ENCODE measurements at places on chromosomes 1 and 21.

GRCh38 chr1:44636688-44637598 is 37.3 kb downstream of the TMEM53 start:
- DNase-seq: no peak

GRCh38 chr1:172843444-172843843 is 184.5 kb downstream of the FASLG start:
- no peak for DNase-seq

GRCh38 chr1:188427642-188428041 is 1598.9 kb downstream of the PLA2G4A start:
- no peak for DNase-seq

- peak; percentile 68 for DNase-seq
These were observed 33.6 kb upstream of the GNG5 start for GRCh38 chr1:84539972-84540371.

DNA sequence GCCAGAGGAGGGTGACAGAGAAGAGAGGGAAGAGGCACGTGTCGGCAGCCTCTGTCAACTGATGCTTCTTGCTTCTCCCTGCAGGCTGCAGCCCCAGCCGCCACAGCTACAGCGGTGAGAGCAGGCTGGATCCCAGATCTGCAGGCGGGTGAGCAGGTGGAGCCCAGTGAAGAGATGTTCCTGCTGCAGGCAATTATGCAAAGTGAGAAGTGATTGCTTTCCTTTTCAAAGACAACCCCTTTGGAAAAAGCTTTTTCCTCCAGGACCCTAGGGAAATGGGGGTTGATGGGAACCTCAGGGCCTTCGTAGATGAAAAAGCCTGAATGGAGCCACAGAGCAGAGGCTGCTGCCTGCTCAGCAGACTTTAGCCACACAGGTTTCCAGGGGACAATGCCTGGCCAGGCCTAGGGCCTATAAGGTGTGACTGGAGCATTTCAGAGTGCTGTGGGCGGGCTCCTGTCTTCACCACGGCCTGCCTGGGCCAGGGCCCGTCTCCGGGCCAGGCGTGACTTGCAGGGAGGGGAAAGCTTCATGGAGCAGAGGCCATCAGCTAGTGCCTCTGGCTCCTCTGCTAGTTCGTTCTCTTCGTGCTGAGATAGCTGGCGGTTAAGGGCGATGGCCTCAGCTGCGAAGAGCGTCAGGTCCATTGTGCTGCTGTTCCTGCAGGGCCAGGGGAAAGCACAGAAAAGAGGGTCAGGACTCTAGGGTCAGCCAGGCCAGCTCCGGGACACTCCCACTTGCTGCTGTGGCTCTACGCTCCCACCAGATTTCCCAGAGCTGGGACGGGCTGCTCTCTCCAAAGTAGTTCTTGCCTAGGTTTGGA is 6.9 kb upstream of the KNCN start:
- no peak for DNase-seq

DNA sequence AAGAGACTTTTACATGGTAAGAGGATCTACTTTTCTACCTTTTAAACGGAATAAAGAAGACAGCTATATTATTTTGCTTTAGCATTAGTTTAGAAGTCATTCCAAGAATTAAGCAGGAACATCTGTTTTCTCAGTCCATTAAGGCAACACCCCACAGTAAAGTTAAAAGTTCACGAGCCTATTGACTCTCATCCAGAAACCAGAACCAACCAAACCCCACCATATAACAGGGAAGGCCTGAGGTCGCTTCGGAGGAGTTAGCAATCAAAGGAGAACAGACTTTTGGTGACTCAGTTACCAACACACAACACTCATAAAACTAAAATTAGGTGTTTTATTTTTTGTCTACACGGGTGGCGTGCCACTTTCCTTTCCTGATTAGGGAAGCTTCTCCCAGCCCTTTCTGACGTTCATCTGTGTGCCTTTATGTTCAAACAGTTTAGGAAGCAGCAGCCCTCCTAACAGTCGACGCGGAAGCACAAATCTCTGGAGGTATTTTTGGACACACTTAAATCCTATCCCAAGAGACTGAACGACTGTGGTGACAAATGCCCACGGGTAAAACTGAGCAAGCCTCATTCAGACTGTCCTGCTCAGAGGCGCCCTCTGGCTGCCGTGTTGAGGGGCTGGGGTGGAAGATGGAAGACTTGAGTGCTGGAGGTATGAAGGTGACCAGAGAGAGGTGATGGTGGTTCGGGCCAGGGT is 8.6 kb upstream of the PLA2G2C start:
- DNase-seq: no peak

DNA sequence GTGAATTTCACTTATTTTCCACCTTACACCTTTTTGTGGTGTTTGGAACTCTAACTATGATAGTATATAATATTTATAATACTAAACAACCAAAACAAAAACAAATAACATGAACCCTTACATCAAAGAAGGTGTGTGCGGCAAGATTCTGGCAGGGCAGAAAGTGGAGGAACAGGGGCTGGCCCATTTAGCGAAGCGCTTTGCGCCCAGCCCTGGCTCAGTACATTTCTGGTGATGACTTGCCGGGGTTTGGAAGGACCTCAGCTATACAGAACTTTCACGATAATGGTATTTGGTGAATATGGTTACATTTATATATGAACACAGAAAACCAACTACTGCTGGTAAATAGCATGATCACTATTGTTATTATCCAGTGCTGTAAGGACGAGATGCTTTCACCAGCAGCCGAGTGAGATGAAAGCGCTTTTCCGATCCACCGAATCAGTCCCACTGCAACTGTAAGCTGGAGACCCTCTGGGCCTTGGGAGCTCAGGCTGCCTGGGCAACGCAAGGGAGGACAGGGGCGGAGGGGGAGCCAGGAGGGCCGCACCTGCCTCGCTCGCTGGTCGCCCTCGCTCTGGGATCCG is 63.9 kb downstream of the CD247 start:
- DNase-seq: no peak

GRCh38 chr21:24076179-24076578 is 1531.1 kb downstream of the MRPL39 start:
- DNase-seq: no peak

GRCh38 chr1:164764333-164764732 is 205.3 kb downstream of the PBX1 start:
- no peak for DNase-seq

DNA sequence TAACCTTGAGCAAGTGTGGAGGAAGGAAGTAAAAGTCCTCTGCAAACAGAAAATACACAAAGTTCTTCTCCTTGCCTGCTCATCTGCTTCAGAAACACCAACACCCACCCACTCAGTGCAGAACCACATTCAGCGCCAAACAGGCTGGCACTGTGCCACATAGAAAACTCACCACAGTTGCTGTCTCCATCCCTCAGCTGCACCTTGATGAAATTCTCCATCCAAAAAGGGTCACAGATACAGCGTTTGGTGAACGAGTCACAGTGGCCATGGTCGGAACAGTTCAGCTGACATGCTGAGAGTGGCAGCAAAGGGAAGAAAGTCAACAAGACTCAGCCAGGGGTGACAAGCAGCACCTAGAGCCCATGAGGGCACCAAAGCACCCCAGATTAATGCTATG is 114.5 kb downstream of the KIAA0319L start:
- peak; percentile 56 for DNase-seq

GRCh38 chr1:13617108-13617507 is 33.5 kb downstream of the PDPN start:
- no peak for DNase-seq

DNA sequence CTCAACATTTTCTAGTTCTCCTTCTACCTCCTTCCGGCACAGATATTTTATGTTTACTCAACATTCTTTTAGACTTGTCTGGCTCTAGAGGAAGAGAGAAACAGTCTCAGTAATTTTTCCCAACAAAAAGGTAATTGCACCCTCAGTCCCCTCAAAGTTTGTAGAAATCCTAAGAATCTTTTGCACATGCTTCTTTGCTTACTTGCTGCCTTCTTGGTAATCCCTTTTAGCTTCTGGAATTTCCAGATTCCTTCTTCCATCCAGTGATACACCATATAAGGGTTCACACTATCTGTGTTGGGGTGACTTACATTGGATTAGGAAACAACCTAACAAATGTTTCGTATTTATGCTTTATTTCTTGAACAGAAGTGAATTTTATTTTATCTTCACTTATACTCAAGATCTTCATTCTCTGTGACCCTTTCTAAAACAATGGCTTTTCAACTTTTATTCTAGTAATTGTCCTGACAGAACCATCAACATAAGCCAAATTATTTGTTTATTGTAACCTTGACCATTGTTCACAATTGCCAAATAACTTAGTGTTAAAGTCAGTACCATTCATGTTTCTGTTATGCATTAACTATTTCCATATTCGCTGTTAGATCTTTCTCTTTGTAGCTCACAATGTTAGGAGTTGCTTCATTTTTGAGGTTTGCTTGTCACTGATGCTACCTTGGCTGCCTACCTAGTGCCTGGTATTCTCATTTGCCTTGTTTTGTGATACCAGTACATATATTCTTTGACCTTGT is 238.1 kb downstream of the HMCN1 start:
- no peak for DNase-seq

GRCh38 chr1:40153073-40153770 is 8.0 kb upstream of the RLF start:
- DNase-seq: peak; percentile 5

DNA sequence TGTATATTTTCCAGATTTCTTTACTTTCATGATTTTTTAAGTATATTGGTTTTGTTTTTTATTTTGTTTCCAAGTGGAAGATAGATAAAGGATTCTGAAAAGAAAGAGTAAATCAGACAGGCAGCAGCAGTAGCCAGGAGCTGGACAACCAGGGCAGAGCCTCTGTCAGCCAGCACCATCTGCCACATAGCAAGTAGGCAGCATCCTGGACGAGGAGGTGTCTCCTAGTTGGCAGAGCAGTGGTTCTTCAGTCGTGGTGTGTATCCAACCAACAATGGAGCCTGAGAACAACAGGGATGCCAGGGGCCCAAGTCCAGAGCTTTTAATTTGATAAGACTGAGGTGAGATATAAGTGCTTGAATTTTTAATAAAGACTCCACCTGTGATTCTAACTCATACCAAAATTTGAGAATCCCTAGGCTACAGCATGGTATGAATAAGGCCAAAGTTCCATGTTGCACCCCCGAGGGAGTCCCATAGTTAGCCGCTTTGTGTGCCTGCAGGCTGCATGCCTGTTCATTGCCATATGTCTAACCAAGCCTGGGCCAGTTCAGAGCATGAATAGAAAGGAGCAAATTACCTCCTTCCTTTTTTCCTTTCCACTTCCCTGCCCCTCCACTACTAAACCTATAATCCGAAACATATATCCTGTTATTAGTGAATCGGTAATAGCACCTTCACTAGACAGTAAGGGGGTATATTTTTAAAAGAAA is 153.2 kb downstream of the NTNG1 start:
- DNase-seq: no peak

DNA sequence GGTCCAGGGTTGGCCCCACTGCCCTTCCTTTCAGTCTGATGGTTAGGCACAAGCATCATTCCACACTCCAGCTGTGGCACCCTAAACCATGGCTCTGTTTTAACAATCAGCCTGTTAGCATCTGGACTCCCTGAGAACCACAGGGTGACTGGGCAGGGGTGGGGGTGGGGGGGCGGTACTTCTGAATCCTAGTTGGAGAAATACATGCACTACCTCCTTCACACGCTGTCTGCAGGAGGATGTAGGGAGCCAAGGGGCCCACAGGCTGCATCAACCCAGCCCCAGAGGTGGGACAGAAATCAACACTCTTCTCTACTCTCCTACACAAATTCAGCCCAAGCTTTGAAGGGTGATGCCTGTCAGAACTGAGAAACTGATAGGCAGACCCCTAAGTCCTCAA is 23.8 kb downstream of the DDX20 start:
- DNase-seq: no peak

Data from osteoblast (primary cell).